ENCODE measurements at places on chromosomes 16 and 17.

GRCh38 chr16:48352648-48353390 lies 32.4 kb downstream of the SIAH1 start:
- no peak for DNase-seq

GRCh38 chr16:30875871-30876801 lies 17.7 kb downstream of the BCL7C start:
- no peak for DNase-seq

- peak; percentile 68 for DNase-seq
Measured at GRCh38 chr17:21379080-21379711, 3.0 kb downstream of the KCNJ12 start.

DNA sequence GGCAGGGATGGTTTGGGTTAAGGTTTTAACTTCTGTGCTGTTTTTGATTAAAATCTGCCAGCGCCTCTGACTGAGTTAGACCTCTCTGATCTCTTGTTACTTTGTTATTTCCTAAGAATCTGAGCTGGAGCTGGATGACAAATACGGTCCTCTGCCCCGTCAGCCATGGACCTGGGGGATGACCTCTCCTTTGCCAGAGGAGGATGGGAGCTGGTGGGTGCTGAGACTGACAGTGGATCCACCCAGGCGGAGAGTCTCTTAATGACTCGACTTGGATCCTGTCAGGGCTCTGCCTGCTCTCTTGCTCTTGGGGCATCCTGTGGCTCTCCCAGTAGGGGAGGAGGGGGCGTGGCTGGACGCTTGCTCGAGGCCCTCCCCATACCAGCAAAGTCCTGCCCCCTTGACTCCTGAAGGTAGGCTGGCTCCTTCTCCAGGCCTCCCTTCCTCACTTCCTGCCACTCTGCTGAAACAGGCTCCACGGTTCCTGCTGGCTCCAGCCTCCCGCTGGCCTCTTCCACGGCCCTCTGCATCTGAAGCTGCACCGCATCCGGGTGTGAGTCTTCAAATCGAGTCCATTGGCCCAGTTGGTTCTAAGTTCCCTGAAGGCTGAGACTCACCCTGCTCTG lies 24.8 kb upstream of the MAP3K14 start:
- no peak for DNase-seq

GRCh38 chr17:73814075-73814474 lies 169.8 kb upstream of the SDK2 start:
- DNase-seq = no peak

- DNase-seq = no peak
Measured at GRCh38 chr16:4686497-4687210, 6.7 kb upstream of the NUDT16L1 start.

- DNase-seq = no peak
Measured at GRCh38 chr16:76574651-76575050, 297.4 kb downstream of the CNTNAP4 start.

DNA sequence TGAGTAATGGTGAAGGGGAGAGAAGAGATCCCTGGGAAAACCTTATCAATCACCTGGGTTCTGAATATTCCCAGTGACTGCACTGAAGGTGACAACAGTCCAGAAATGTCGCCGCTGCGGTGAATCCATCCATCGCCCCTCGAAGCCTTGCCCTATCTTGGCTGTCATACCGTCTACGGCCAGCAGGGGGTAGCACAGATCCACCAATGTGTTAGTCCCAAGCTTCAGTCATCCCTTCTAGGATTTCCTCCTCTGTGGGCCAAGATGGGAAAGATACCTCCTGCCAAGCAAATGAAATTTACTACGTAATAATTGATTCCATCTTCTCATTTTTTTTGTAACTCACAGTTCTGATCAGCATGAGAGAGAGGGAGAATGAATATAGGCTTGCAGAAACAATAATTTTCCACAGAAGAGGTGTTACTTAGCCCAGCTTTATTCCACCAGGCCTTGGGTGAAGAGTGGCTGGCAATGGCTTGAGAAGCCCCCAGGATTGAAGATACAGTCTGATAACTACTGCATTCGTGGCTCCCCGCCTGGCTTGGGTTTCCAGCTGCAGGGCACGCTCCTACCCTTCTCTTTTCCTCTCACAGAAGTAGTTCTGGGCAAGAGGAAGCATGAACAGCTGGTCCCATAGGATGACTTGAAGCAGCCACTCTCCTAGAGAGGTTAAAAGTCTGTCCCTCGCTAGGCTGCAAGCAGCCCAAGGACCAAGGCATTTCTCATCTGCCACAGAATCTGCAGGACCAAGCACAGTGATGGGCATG lies 2.6 kb upstream of the FMNL1 start:
- DNase-seq = peak; percentile 74

GRCh38 chr17:75490173-75490743 lies 25.1 kb downstream of the CASKIN2 start:
- DNase-seq = no peak

GRCh38 chr17:4609761-4610160 lies 25.4 kb downstream of the SMTNL2 start:
- no peak for DNase-seq

DNA sequence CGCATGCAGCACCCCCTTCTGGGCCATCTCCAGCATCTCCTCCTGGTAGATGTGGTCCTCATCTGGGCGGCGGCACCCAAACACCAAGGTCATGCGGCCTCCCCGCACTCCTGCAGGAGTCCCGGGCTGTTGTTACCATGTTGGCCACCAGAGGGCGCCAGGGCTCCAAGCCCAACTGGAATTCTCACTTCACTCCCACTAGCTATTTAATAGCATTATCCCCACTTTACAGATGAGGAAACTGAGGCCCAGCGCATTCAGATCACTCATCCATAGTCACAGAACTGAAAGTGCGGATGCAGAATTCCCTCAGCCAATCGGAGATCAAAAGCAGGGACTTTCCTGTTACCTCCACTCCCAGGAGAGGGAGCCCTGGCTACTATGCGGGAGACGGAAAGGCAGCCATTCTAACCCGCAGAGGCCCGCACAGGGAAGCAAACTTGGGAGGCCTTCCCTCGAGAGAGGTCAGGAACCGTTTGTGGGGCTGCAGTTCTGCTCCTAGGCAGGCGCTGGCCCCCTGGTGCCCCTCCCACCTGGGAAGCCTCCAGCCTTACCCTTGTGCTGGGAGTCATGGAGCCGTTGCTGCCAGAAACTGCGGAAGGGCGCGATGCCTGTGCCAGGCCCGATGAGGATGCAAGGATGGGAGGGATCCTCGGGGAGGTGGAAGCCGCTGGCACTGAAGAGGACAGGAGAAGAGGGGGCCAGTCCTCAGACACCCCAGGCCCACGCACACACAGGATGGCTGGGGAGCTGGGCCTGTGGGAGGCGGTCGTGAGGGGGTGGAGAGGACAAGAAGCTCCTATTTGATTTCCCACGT lies 40.1 kb downstream of the NOS2 start:
- peak; percentile 21 for DNase-seq

DNA sequence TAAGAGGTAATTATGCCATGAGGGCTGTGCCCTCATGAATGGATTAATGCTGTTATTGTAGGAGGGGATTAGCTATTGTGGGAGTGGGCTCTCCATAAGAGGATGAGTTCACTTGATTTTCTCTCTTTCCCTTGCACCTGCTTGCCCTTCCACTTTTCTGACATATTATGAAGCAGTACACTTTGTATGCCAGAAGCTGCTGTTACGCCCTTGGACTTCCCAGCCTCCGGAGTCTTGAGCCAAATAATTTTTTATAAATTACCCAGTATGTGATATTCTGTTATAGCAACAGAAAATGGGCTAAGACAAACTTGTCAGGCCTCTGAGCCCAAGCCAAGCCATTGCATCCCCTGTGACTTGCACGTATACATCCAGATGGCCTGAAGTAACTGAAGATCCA lies 38.4 kb downstream of the PSMD12 start:
- no peak for DNase-seq

- DNase-seq = no peak
Measured at GRCh38 chr16:56966093-56966475, 4.3 kb downstream of the CETP start.

DNA sequence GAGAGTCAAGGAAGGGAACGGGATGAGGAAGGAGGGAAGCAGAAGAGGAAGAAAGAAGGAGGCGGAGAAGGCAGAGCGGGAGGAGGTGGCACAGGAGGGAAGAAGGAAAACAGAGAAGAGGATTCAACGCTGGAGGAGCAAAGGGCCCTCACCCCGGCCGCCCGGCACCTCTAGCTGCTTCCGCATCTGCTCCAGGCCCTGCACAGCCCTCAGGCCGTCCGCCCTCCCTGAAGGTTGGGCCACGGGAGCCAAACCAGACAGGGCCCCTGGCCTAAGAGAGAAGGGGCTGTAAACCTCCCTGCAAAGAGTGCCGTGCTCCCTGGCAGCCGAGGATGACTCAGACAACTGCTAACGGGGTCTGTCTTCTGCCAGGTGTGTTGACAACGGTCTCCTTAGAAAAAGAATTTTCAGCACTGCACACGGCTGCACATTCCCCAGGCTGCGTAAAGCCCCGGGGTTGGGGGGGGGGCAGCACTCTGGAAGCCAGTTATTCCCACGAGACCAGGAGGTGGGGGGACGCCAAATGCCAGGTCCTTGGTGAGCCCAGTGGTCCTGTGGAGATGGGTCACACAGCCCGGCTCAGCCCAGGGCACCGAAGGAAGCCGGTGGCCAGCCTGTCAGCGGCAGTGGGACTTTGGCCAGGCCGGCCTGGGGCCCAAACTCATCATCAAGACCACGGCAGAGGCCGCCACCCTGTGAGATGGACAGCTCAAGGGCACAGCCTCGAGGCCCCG lies 29.1 kb downstream of the MRM3 start:
- no peak for DNase-seq

DNA sequence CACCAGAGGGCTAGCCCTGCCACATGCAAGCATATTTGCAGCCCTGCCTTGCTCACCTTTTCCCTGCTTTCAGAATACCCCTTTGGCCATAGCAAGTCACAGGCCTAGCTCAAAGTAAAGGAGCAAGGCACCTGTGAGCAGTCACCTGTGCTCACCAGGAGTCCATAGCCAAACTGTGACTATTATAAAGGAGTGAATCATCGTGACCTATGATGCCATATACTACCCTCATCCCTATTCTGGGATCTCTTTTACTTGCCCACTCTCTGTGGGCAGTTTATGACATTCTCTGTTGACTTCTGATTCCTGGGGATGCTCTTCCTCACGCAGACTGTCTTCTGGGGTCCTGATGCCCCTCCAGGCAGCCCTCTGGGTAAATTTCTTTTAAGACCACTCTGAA lies 200.5 kb upstream of the NLRP1 start:
- no peak for DNase-seq

- DNase-seq = peak; percentile 69
Measured at GRCh38 chr16:4316864-4317531, 1.1 kb downstream of the GLIS2 start.

- no peak for DNase-seq
Measured at GRCh38 chr16:77111056-77111565, 79.9 kb upstream of the MON1B start.

DNA sequence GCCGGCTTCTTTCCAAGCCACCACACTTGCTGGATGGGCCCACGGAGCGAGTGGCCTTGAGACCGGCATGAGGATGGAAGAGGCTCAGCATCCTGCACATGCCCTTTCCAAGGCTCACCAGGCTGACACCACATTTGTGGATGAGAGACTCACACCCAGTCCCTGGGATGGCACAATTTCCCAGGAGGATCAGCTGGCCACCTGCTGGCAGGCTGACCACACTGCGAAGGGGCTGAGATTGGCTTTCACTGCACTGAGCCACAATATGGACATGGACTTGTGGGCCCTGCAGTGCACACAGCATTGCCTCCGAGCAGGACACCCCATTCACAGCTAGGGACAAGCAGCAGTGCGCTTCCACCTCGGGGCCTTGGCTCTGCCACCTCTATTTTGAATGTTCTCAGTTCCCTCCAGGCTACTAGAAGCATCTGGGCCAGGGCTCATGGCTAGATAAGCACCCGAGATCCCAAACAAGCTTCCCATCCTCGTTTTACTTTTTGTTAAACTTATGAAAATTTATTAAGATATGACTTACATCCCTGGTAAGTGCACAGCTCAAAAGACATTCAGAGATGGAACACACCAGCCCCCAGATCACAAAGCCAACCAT lies 25.3 kb upstream of the KSR1 start:
- no peak for DNase-seq
